Activated T-helper 1 cell treated with anti-CD3 and anti-CD28 coated beads, Interleukin-2, amount 50 U/mL, for 16 hours (primary cell): ENCODE measurements at places on chromosomes 12 and 14.
A peak's percentile ranks its signal among the peaks of the same experiment; 100 is the strongest.

- DNase-seq = no peak
Measured at GRCh38 chr12:107369679-107370078, 276.3 kb upstream of the CRY1 start.

GRCh38 chr14:72850360-72850759 is 43.5 kb downstream of the DPF3 start:
- no peak for DNase-seq

DNA sequence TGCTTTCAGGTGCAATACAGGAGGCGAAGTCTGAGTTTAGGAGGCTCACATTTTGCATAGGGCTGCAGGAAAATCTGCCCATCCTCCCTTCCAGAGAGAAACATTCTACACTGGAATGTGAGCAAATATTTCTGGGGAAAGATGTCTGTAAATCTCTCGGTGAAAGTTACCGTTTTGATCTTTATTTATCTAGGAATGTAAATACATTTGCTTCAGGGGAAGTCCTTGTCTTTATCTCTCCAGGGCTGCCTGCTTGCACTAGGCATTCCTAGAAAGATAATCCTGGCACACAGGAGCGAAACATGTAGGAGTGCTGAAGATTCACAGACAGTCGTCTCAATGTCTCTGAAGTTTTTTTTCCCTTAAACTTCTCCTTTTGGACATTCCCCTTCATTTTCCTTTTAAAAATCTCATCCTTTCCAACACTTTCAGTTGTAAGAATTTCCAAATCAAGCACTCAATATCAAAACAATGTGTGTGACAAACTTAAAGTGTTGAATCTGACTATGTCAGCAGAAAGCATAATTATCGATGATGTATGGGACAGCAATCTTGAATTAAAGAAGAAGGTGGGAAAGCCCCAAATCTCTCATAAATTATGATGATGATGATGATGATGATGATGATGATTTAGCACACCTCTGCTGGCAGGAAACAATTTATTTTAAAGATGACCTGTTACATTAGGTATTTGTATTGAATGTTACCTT is 113.4 kb upstream of the RESF1 start:
- no peak for DNase-seq

DNA sequence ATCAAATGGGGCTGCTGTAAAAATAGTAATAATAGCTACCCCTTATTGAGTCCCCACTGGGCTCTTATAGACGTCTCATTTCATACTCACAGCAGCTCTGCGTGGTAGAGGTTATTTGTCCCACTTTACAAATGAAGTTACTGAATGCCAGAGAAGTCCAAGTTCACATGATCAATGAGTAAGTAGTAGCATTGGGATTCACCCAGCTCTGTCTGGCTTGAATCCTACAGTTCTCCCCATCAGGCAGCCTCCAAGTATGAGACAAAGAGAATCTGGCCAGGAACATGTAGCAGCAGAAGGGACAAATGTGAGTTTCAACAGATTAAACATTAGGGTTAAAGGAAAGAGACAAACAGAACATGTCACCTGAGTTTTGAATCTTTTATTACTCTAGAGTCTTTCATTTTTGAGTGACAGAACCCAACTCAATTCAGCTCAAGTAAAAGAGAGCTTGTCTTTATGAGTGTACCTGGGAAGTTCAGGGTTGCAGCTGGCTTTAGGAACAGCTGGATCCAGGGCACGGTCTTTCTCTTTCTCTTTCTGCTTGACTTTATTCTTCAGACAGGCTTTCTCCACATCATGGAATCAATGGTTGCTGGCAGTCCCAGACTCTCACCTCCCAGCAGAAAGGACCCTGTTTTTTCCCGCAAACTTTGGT is 64.1 kb upstream of the JDP2 start:
- no peak for DNase-seq

DNA sequence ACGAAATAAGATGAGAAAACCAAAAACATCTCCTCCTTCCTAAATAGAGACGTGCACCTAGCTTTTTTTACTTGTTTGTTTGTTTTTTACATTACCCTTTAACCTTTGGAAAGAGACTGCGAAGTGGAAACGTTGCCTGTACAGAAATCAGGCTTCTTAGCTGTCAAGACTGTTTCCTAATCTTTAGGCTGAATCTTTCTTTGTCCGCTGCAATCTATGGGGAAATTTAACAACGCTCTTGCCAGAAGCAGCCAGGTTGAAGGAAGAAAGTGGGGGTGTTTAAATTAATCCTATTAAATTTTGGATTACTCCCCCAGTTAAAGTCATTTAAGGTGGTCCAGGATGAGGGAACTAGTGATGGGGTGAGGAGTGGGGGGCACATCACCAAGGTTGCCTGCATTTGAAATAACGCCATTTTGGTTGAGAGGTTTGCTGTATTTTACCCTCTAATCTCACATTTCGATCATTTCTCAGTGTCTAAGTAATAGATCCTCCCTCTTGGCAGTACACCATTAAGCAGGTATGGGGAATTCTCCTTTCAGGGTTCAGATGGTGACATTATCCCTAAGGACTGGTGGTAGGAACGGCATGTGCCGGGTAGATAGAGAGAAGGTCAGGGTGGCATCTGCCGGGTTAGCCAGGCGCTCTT is 2.6 kb downstream of the FLRT2 start:
- no peak for DNase-seq

DNA sequence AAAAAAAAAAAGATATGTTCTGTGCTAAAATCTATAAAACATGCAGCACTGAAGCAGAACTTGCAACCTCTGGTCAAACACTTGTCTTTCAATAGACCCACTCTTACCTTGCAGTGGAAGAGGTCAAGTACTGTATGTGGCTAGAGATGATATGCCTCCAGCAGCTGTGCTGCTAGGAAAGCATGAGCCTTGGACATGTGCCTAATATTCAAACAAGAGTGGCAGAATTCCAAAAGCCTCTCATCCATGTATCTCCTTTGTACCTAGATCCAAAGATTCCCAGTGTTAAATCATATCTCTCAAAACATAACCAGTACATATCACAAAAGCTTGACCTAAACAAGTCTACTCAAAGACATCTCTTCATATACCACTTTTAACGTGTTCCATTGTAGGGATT is 105.0 kb upstream of the CPNE8 start:
- no peak for DNase-seq

DNA sequence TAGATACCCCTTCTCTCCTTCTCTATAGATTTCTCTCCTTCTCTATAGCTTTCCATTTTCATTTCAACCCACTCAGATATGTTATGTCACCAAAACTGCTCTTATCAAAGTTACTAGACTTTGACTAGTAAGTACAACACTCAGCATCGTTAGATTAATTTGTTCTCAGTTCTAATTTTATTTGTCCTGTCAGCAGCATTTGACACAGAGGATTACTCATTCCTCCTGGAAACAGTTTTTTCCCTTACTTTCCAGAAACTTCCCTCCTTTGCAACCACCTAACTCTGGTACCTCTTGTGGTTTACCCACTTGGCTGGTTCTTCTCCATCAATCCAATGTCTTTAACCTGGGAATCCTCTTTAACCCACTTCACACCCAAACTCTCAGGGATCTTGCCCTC is 423.7 kb downstream of the TMTC2 start:
- no peak for DNase-seq

GRCh38 chr12:66168410-66168809 is 1.4 kb downstream of the TMBIM4 start:
- no peak for DNase-seq

DNA sequence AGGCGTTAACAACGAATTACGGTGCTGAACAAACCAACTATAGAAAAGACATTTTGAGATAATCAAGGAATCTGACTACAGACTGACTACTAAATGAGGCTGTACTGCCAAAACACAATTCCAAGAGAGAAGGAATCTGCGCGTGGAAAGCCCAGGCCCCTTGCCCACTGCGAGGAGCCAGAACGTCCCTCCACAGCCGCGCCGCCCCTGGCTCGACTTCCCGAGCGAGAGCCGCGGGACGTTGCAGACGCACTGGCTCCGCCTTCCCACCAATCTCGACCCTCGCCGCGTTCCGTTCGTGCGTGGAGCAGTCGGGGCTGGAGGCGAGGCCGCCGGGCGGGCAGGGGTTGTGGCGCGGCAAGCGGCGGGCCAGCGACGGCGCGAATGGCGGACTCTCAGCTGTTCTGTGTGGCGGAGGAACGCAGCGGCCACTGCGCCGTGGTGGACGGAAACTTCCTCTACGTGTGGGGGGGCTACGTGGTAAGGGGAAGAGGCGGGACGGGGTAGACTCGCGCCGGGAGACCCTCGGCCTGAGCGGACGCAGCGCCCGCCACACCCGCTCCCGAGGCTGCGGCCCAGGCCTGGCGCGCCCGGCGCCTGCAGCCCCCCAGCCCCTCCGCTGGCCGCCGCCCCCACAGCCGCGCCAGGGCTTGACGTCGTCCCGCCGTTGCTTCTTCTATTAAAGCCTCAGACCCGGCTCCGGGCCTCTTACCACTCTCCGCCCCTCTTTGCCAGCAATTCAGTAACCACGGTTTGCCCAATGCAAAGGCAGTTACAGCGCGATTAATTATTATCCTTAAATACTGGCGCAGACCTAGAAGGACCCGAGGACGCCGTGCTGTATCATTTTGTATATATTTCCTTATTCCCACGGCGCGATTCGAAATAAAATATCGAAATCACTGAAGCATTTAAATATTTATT is at the start of gene KLHDC1:
TSS of gene KLHDC1 (plus strand) at position 310 of the 924 bp plus-strand sequence. CDS start at position 385, 75 bp downstream.
- DNase-seq = peak; percentile 66

DNA sequence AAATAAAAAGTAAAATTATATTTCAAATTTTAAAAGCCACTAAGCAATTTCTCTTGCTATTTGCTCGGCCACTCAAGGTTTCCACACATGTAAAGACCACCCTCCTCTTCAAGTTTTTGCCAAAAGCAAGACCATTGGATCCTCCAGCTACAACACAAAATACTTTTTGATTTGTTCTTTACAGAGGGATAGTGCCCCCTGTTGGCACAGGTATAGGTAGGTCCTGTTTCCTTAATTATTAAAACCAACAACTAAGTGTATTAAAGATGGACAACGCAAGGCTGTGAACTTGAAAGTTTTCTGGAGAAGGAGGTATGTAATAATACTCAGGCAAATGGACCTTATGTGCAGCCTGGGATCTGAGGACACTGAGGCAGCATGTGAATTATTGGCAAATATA is 23.8 kb downstream of the ATP6V1D start:
- DNase-seq = no peak

GRCh38 chr12:49813131-49813530 is 15.1 kb downstream of the NCKAP5L start:
- no peak for DNase-seq

DNA sequence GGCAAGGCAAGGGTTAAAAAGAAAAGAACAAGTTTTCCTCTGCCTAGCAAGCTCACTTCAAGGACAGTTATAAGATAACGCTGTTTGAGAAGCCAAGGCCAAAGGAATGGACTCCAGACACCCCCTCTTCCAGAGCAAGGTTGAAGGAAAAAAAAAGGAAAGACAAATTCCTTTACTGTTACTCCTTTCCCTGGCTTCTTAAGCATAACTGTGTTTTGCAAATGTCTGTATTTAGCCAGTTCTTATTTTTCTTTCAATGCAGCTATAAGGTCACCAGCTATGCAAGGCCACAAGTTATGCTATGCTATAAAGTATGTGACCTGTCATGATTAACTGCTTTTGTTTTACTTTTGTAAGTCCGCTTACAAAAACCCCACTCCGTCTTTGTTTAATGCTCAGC is 26.6 kb downstream of the ZNF410 start:
- no peak for DNase-seq

DNA sequence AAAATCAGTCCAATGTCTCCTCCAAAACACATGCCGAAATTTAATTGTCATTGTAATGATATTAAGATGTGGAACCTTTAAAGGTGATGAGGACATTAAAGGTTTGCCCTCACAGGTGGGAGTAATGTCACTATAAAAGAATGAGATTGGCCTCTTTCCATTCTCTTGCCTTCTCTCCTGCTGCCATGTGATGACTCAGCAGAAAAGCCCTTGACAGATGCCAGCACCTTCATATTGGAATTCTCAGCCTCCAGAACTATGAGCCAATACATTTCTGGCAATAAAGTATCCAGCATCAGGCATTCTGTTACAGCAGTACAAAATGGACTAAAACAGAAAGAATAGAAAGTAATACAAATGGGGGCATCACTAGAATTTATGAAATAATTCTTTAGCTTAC is 609.7 kb downstream of the SLC16A7 start:
- DNase-seq = no peak

DNA sequence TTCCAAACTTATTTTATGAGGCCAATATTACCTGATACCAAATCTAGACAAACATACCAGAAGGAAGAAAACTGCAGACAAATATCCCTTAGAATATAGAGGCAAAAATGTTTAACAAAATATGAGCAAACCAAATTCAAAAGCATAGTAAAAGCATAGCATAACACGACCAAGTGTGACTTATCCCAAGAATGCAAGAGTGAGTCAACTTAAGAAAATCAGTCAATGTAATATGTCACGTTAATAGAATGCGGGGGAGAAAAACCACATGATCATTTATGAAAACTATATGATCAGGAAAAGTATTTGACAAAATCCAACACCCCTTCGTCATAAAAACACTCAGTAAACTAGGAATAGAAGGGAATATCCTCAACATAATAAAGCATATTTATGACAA is 217.3 kb downstream of the ADGRD1 start:
- no peak for DNase-seq

DNA sequence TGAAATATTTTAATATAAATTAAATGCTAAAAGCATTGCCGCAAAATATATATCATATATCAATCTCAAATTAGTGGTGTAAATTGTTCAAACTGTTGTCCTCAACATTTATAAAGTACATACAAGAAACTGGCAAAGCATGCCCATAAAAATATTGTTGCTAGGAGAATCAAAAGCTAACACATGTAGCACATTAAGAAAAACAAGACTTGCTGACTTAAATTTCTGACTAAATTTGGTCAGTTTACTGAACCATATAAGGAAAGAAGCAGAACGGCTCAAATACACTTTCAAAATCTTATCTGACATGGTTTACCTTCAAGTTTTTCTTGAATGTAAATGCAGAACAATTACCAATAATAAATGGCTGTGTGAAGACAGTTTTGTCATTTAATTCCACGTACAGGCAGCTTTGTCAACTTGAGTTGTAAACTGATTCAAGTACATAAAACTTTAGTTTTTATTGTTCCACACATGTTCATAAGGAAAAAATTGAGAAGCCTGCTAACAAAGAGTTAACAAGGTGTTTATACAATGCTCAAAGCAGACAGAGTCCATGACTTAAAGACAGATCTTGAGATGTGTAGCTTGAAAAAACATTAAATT is 50.4 kb downstream of the PPP1R12A start:
- no peak for DNase-seq
